ENCODE measurements at places on chromosomes 13 and 19. TPM values are rescaled to one million over a fixed set of nuclear protein-coding genes. Genes with fewer than 3 reads are reported as not detected.

SPRED3 gene
- total RNA-seq: 2.7 TPM

APLP1 gene
- 99.5 TPM for total RNA-seq

KL gene
- total RNA-seq: 0.02 TPM

IGFL3 gene
- not detected for total RNA-seq

IER2 gene
- 68.2 TPM for total RNA-seq

HSD17B14 gene
- total RNA-seq: 13.9 TPM

CEACAM4 gene
- not detected for total RNA-seq

KLF1 gene
- total RNA-seq: not detected

R3HDM4 gene
- 40.4 TPM for total RNA-seq
